Activated CD8-positive, alpha-beta memory T cell treated with anti-CD3 and anti-CD28 coated beads for 4 hours (primary cell): ENCODE measurements at places on chromosomes 4 and X.

GRCh38 chrX:44899946-44900345 lies 27.0 kb downstream of the KDM6A start:
- DNase-seq, result no peak

- DNase-seq, result no peak
These were observed 43.8 kb upstream of the NKX1-1 start for GRCh38 chr4:1449833-1450741.

GRCh38 chr4:176238826-176239225 lies 30.2 kb downstream of the ASB5 start:
- no peak for DNase-seq

DNA sequence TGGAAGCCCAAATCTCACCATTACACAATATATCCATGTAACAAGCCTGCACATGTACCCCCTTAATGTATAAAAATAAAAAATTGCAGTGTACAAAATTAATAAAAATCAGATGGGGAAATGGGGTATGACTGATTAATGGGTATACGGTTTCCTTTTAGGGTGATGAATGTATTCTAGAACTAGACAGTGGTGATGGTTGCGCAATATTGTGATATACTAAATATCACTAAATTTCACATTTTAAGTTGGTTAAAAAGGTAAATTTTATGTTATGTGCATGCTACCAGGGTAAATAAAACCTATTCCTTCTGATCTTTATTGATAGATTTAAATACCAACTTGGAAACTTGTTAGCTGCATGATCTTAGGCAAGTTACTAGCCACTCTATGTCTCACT lies 129.4 kb downstream of the SPANXA1 start:
- no peak for DNase-seq

GRCh38 chr4:28093071-28093470 lies 1232.4 kb downstream of the STIM2 start:
- no peak for DNase-seq

DNA sequence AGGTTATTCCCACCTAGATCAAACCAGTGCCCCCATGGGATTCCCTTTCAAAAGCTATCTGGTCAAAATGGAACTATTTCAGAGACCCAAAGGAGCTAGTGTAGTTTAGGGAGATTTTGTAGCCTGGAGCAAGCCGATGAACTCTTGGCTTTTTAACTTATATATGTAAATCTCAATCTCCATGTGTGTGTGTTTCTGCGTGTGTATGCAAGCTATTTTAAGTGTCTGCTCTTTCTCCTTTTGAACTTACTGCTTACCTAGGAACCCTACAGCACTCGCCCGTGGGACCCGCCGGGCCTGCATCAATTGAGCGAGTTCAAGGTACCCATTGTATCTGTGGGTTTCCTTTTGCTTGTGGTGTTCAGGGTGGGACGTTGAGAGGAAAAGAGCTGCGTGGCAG lies 10.4 kb downstream of the CSTF2 start:
- DNase-seq, result no peak

DNA sequence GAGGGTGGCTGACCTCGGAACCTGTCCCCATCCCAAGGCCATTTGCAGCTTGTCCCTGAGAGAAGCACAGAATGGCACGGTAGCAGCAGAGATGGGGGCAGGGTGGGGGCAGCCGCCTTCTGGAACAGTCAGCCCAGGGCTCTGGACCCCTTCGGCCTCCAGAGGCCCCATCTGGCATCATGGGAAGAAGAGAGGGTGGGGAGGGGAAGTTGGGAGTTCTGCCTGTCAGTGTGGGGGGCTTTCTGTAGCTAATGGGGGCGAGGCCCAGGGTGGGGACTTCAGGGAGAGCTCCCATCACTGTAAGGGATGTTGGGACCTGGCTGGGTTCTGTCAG lies 62.9 kb upstream of the ADRA2C start:
- DNase-seq, result no peak
